ENCODE measurements at places on chromosomes 16 and 17. TPM values are rescaled to one million over a fixed set of nuclear protein-coding genes. Genes with fewer than 3 reads are reported as not detected.

The CCL4 gene
- 0.51 TPM for total RNA-seq

The PRAC1 gene
- not detected for total RNA-seq

The MYH1 gene
- total RNA-seq: not detected

The HSD11B2 gene
- 0.77 TPM for total RNA-seq

Measured in Panc1 (cell line).